T-helper 9 cell (primary cell): ENCODE measurements at places on chromosomes 16 and 17.

DNA sequence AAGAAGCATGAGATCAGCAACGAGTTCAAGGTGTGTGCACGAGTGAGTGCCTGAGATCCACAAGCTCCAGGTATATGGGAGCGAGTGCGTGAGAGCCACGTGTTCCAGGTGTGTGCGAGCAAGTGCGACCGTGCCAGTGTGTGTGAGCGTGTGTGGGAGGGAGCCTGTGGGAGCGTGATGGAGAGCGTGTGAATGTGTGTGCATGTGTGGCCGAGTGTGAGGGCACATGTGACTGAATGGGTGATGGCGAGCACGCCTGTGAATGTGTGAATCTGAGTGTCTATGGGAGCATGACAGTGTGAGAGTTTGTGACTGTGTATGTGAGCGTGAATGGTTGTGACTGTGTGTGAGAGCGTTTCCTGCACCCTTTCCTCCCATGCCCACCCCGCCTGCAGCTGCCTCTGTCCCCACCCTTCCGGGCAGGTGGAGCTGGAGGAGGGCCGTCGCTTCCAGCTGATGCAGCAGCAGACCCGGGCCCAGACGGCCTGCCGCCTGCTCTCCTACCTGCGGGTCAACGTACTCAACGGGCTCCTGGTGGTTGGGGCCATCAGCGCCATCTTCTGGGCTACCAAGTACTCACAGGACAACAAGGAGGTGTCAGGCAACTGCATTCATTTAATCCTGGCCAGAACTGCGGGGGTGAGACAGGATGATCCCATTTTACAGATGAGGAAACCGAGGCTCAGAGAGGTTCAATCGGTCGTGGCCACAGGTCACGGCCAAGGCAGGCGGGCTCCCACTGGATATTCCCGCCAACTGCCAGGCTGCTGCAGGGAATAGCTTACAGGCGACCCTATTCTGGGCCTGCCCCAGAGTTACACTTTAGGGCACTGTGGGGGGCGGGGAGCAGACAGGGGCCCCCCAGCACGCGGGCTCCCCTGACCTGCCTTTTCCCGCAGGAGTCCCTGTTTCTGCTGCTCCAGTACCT lies 3.7 kb downstream of the TMC8 start:
- DNase-seq = peak; percentile 70

GRCh38 chr17:35856603-35857002 lies 12.1 kb downstream of the HEATR9 start:
- no peak for DNase-seq

DNA sequence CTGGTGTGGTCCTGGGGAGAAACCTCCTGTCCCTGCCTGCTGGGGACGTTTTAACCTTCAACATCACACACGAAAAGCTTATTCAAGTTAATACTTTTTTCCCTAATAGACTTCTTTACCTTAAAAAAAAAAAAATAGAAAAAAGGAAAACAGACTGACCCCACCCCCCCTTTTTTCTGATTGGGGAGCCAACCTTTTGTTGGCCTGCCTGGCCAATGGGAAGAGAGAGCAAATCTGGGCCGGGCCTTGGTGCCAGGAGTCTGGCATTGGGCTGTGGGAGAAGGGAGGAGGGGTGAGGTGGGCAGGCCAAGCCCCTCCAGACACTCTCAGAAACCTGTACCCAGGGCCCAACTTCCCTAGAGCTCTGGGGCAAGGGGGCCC lies 3.0 kb downstream of the CBX8 start:
- no peak for DNase-seq

GRCh38 chr16:87345726-87346424 lies 28.7 kb upstream of the C16orf95 start:
- no peak for DNase-seq

GRCh38 chr16:7074715-7075114 lies 257.9 kb upstream of the RBFOX1 start:
- no peak for DNase-seq

DNA sequence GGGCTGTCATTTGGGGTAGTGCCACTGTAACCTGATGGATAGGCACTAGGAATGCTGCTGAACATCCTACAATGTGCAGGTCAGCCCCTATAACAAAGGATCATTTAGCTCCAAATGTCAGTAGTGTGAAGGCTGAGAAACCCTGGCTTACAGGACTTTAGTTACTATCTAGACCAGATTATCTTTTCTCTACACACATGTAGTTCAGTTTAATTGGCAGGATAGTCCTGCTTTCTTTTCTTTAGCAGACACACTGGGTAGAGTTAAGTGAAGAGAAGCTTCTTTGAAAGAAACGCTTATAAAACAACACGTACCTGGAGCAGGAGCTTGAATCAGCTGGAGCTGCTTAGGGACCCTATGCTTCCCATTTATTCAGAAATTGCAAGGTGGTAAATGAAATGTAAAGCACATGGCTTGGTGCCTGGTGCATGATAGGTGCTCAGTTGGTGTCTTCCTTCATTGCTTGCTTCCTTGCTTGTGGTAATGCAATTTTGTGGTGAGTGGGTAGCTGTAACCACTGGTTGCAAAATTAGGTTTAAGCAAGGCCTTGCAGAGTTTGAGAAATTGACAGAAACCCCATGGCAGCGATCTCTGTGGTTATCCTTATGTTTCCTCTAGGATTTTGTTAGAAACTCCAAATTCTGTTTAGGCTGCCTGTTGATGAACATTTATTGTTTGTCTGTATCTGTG lies 9.4 kb downstream of the METTL9 start:
- no peak for DNase-seq

- peak; percentile 3 for DNase-seq
Observed at GRCh38 chr17:14359163-14360020, 58.5 kb downstream of the HS3ST3B1 start.

DNA sequence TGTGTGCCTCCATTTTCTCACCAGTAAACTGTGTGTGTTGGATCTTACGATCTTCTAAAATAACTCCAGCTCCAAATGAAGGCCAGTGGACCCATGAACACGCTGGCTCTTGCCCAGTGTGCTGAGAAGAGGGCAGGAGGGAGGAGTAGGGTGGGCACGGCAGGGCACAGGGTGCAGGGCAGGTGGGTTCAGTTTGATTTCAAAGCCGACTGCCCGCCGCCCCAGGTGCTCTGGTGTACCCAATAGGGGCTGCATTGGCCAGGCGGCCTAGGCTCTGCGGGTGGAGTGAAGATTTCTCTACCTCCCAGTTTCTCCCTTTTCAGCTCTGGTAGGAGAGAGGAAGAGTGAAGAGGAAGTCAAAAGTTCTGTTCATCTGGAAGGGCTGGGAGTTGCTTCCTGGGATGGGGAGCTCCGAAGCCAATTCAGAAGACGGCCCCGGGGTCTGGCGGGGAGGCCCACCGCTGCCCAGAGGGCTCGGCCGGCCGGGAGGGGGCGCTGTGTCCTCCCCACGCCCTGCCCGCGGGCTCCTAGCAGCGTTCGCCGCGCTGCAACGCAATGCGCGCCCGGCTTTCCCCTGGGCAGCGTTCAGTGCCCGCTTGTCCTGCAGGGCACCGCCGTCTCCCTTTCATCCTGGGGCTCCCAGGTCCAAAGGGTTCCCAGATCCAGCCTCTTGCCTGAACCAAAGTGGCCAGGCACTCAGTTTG lies 1.1 kb upstream of the CRHR1 start:
- DNase-seq = peak; percentile 13

DNA sequence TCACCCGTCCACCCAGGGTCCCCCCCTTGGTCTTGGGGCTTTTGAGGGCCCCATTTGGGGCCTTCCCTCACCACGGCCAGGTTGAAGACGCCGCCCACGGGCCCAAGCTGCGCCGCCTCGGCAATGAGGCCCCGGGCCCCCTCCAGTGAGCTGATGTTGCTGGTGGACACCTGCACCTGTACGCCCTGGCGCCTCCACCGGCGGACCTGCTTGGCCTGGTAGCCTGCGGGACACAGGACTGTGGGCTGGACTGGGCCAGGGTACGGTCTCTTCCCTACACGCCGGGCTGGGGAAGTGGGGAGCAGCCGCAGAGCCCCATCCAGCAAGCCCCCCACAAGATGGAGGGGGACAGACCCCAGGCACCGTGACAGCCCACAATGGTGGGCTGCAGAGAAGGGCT lies 15.6 kb downstream of the FASN start:
- DNase-seq = no peak

- DNase-seq = no peak
Observed at GRCh38 chr16:88534638-88535190, 35.5 kb upstream of the ZC3H18 start.

DNA sequence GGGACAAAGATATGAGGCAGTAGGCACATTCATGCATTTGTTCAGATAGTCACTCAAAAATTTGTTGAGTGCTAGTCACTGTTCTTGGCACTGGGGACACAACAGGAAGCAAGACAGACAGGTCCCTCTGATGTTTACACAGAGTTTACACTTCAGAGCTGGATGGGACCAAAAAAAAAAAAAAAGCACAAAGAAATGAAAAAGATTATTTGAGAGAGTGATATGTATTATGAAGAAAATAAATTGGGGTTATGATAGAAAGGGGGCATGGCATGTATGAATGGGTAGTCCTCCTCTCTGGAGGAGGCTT lies 3.5 kb upstream of the YPEL2 start:
- no peak for DNase-seq

GRCh38 chr17:45081047-45081703 lies 20.1 kb downstream of the NMT1 start:
- DNase-seq = no peak

GRCh38 chr17:73029991-73030390 lies 62.5 kb downstream of the SLC39A11 start:
- no peak for DNase-seq

DNA sequence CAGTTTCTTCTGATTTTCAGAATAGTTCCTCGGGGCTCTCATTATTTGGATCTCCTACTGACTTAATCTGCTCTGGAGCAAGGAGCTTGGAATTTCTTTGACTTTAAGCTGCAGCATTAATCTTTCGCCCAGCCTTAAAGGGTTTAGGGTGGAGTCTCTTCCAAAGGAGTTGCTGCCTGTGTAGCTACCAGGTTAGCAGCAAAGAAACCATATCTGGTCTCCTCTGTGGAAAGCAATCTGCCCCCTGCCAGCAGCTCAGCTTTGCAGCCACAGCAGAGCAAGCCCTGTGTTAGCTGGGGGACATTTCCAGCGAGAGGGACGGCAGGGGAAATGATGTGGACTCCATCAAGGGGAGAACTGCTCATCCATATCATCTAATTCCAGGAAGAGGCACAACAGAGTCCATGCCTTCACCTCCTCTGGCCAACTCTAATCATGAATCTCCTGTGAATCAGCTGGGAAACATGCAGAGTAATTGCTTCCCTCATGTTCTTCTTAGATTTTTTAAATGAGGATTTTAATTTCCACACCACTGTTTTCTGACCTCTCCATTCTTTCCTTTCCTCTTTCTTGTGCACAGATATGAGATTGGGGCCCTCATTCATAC lies 827.6 kb upstream of the CA10 start:
- DNase-seq = no peak

GRCh38 chr16:8851761-8852403 lies 16.9 kb downstream of the CARHSP1 start:
- DNase-seq = no peak

- DNase-seq = no peak
Observed at GRCh38 chr16:78325468-78326352, 226.3 kb downstream of the WWOX start.

GRCh38 chr17:37788526-37788925 lies 43.7 kb upstream of the HNF1B start:
- DNase-seq = no peak

DNA sequence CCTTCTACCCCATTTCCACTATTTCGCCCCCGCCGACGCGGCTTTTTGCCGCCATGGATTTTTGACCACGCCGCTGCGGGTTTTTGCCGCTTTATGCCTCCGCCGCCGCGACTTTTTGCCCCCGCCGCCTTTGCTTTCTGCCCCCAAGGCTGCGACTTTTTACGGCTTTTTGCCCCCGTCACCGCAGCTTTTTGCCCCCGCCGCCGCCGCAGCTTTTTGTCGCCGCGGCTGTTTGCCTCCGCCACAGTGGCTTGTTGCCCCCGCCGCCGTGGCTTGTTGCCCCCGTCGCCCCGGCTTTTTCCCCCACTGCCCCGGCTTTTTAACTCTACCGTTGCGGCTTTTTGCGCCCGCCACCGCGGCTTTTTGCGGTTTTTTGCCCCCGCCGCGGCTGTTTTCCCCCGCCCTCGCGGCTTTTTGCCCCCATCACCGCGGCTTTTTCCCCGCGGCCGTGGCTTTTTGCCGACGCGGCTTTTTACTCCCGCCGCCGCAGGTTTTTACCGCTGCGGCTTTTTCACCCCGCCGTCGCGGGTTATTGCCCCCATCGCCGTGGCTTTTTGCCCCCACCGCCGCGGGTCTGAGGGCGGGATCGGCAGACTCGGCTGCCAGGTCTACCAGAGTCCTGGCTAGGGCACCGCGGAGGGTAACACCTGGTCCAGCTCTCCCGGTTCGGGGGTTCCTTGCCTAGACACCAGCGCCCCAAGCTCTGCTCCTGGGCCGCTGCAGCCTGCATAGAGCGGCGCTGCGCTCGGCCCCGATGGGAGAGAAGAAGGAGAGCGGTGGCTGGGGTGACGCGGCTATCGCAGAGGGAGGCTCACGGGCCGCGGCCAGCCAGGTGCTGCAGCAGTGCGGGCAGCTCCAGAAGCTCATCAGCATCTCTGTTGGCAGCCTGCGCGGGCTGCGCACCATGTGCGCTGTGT lies 562.7 kb upstream of the WSB1 start:
- no peak for DNase-seq

DNA sequence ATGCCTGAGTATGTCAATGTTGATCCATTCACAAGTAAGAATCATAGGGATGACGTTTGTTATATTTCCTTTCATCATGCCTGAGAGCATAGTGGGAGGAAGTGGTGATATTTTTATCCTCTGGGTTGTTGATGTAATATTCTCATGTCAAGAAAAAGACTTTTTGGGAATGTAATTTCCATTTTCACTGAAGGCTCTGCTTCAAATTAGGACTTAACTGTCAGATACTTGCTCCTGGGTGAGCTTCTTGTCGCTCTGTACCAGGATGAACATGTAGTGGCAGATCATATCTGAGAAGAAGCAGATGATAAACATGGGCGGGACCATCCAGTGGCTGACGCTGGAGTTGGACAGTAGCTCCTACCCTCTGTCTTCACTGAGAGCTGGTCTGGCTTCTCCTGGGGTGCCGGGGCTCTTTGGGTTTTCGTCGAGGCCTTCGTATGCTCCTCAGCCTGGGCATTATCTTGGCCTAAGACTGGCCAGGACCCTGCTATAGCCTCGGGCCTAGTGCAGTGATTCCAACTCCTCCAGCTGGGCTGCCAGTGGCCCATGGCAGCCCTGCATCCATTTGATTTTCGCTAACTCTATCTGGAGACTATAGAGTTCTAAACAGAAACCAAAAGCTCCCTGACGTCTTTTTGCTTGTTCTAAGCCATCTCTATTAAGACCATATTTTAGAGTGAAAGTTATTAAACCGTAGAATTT lies 19.7 kb downstream of the CYB5B start:
- DNase-seq = no peak

- DNase-seq = no peak
Observed at GRCh38 chr17:68768804-68769203, 167.6 kb upstream of the FAM20A start.

GRCh38 chr16:86063760-86064405 lies 164.9 kb downstream of the IRF8 start:
- DNase-seq = no peak
